B cell (primary cell): ENCODE measurements at places on chromosomes 5 and 9. TPM values are rescaled to one million over a fixed set of nuclear protein-coding genes. Genes with fewer than 3 reads are reported as not detected.

DNA sequence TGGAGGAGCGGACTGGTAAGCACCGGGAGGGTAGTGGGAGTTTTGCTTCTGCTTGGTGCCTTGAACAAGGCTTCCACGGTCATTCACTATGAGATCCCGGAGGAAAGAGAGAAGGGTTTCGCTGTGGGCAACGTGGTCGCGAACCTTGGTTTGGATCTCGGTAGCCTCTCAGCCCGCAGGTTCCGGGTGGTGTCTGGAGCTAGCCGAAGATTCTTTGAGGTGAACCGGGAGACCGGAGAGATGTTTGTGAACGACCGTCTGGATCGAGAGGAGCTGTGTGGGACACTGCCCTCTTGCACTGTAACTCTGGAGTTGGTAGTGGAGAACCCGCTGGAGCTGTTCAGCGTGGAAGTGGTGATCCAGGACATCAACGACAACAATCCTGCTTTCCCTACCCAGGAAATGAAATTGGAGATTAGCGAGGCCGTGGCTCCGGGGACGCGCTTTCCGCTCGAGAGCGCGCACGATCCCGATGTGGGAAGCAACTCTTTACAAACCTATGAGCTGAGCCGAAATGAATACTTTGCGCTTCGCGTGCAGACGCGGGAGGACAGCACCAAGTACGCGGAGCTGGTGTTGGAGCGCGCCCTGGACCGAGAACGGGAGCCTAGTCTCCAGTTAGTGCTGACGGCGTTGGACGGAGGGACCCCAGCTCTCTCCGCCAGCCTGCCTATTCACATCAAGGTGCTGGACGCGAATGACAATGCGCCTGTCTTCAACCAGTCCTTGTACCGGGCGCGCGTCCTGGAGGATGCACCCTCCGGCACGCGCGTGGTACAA lies 556 bp downstream of the PCDHGC3 start:
- DNase-seq = peak; percentile 39

DNA sequence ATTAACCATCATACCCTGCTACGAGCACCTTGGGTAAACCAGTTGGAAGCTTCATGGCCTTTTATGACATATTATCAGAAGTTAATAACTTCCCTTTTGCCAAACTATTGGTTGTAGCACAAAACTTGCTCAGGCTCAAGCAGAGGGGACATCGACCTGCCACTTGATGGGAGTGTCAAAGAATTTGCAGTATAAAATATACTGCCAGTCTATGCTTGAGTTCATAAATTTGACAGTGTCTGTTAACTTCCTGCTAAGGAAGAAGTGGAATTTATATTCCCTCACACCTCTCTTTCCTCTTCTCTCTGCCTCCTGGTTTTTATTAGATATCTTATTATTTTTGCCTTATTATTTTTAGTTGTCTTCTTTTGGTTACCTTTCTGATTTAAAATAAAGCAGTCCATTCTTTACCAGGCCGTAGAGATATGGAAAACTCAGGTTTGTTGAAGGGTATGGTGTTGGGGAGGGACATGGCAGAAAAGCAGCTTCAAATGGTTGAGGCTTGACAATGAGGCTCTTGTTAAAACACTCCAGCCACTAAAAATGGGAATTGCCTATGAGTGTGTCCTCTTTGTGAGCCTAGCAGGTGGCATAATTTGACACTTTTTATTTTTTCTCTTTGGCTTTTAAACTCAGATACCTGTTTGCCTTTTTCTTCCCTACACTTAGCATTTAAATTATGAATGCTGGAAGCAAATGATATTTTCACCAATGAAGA lies 298.0 kb downstream of the DOCK8 start:
- no peak for DNase-seq

DNA sequence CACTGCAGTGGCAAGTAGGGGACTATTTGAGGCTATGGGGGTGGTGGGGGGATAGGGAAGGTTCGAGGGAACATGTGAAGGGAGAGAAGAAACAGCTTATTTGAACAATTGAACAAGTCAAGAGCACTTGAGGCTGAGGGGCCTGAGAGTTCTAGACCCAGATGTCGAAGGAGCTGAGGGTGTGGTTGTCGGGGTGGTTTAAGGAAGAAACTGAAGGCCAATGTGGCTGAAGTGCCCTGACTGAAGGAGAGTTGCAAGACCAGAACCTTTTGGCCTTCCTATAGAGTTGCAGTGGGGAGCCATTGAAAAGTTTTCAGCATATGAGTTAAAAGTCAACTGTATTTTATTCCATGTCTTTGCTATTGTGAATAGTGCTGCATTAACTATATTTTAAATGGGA lies 19.1 kb downstream of the FOCAD start:
- DNase-seq = no peak

GRCh38 chr5:176692839-176693476 lies 45.7 kb downstream of the TSPAN17 start:
- no peak for DNase-seq

The CLIC3 gene
- total RNA-seq = 1.1 TPM in 2 replicates

The FRMD3 gene
- 0.49 and 1.5 TPM in 2 replicates for total RNA-seq
